T-helper 9 cell (primary cell): ENCODE measurements at places on chromosomes 7 and 10.

GRCh38 chr7:36621396-36621795 lies 102.9 kb downstream of the AOAH start:
- no peak for DNase-seq

DNA sequence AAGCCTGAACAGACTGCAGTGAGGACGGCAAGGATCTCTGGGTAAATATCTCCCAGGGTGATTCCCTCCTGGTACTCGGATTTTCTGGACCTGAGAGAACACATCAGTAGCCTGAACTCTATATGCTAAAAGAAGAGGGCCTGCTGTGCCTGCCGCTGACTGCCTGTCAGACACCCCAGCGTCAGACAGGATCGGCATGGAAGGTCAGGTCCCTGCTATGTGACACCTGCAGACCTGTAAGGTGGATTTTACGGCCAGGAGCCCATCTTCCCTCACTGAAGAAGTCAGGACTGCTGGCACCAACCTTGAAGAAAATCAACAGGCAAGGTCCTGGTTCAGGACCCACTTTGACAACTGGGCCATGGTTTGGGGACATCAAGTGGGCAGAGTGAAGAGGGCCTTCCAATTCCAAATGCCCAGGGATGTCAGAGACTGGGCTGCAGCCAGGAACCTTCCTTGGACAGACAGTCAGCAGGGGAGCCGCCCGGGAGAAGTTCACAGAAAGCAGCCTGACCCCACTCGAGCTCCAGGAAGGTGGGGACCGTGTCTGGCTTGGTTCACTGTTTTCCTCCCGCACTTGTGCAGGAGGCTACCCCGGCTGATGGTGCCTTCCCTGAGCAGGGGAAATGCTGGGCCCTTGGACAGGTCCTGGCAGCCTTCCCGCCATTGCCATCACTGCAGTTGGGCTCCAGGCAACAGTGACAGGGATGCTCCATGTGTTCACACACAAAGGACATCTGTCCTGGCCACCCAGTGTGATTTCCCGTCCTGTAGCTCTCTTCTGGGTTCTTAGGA lies 91.8 kb upstream of the LANCL2 start:
- no peak for DNase-seq

DNA sequence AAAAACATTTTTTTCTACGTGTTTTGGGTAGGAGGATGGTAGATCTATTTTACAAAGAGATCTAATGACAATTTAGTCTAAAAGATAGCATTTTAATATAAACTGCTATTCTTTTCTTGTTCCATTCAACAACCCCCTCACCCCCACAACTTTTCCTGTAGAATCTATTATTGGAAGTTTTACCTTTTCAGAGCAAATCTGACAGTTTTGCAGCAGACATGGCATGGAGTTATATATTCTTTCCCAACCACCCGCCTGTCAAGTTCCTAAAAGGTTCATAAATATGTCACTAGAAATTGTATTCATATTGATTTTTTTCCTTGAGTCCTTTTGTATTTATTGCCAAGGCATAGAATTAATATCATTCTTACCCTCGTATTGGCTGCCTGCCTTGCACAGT lies 21.5 kb upstream of the NAMPT start:
- DNase-seq: no peak

DNA sequence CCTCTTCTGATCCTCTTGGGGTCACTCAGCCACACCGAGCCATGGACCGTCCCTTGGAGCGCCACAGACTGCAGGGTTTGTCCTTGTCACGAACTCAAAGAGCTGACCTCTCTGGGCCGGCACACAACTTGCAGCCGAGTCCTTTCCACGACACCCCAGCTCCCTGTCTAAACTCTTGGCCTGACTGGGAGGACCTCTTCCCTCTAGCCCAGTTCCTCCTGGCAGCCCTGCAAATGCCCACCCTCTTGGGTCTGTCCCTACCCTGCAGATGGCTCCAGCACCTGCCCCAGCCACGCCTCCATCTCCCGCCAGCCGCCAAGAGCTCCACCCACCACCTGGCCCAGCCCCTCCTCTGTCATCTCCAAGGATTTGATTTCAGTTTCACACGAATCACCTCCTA lies 339.2 kb downstream of the DNAJB6 start:
- no peak for DNase-seq

DNA sequence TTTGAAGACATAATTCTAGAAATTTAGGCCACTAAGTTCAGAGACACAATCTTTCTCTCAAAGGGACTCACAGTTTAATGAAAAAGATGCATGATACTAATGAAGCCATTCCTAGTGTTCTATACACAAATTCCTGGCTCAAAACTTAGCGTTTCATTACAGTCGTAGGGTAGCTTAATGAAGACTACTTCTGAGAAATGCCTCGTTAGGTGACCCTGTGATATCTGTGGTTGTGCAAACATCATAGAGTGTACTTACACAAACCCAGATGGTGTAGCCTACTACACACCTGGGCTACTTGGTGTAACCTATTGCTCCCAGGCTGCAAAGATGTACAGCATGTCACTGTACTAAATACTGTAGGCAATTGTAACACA lies 488 bp upstream of the CHCHD3 start:
- DNase-seq: no peak

DNA sequence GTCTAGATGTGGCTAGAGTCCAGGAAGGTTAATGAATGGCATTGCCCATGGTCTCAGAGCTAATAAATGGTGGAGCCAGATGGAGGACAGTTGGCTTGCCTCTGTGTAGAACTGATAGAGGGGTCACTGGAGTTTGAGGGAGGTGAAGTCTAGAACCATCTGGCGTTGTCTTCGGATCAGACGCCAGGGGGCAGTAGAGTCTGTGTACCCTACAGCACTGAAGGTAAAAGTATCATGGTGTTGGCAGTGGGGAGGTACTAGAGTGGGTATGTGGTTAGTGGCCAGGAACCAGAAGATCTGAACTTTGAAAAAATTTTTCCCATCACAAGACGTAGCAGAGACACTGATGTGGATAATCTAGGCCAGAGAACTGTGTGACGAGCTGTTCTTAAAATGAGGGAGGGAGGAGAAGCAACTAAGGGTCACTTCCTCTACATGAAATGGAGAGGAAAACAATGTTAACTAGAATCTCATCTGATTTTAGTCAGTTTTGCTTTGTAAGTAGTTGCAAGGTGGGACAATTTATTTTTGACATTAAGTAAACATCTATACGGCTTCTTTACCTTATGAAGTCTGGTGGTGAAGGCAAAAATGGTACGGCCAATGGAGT lies 227.9 kb upstream of the PRSS58 start:
- DNase-seq: no peak

DNA sequence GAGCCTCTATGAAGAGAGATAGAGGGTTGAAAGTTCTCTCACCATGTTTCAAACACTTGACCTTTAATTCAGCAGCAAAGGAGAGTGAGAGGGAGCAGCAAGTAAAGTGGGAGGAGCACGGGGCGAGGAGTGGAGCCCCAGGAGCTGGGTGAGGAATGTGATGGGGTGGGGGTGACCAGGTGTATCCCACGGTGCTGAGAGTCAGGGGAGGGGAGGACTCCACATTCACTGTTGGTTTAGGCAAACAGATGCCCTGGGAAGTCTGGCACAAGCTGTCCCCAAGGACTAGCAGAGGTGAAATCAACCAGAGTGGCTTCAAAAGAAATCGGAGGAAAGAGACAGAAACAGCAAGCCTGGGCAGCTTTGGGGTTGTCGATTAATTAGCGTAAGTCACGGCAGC lies 101.8 kb upstream of the PITRM1 start:
- DNase-seq: no peak

DNA sequence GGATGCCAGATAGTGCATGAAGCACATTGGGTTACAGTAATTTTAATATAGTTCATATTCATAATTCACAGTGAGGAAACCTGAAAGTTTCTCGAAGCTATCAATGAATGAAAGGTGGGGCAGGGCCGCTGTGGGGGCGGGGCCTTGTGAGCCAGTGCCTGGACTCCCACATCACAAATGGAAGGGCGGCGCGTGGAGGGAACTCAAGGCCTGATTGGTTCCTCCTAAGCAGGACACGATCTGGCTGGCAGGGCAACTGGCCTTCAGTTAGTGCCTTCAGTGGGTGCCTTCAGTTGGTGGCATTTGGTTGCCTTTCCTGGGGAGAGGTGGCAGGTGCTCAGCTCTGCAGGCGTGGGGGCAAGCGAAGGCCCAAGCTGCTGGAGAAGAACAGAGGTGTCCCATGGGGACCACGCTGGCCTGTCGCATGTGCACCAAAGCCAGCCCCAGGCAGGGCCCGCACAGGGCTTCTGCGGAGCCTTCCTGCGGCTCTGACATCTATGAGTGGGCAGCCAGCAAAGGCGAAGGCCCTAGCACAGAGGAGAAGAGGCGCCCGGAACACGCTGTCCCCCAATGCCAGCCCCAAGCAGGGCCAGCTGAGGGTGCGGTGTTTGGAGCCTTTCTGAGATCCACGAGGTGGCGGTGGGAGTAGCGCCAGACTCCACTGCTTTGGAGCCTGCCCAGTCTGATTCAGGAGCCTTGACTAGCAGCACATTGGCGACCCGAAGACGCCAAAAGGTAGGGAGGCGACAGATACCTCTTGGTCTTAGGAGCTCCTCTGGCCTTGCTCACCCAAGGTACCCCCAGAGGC lies 118.0 kb upstream of the PDSS1 start:
- no peak for DNase-seq

GRCh38 chr7:5564894-5565293 lies 141.3 kb upstream of the TNRC18 start:
- DNase-seq: no peak

- no peak for DNase-seq
These were observed 11.1 kb upstream of the GLCCI1 start for GRCh38 chr7:7957513-7957912.

DNA sequence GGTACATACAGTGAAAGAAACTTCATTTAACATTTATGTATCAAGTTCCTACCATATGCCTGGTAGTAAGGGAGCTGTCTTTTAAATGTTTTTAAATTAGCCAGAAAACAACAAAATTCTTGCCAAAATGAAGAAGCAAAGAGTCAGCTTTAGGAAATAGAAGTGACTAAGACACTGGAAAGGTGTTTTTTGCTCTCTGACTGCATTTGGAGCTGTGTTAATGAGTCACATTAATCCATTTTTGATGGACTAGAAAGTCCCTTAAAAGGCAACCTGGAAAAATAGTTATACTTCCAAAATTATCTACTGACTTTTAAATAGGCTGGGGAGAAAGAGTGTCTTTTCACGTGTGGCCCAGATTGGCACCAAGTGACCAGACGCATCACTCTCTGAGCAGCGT lies 3.9 kb upstream of the COL17A1 start:
- no peak for DNase-seq

GRCh38 chr10:129416155-129416554 lies 50.9 kb upstream of the MGMT start:
- DNase-seq: no peak

- DNase-seq: no peak
These were observed 37.7 kb upstream of the R3HCC1L start for GRCh38 chr10:98096731-98097130.

DNA sequence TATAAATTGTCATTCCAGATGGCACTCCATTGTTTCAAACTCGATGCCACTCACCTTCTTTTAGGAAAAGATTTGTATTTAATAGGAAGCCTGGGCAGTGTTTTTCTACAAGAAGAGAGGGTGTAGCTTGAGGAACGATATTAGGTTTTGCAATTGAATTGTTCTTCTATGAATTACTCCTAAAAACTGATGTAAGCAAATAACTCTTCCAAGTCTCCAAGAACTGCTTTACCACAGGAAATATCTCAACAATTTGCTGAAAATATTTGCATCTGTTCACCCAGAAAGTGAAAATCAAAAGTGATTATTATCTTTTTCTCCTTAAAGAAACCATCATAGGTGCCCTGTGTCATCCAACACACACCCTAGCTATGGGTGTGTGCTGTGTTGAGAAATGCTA lies 261.3 kb upstream of the MEOX2 start:
- DNase-seq: no peak
